Left cardiac atrium (tissue), 4 donors: ENCODE measurements at places on chromosomes 6 and 20. TPM values are rescaled to one million over a fixed set of nuclear protein-coding genes. Genes with fewer than 3 reads are reported as not detected.

The MMP24OS gene
- 46.9 TPM for total RNA-seq

The MPIG6B gene
- 0.39 TPM for total RNA-seq

GRCh38 chr6:44275271-44275748 lies 5.1 kb downstream of the TMEM151B start:
- DNase-seq, result no peak

DNA sequence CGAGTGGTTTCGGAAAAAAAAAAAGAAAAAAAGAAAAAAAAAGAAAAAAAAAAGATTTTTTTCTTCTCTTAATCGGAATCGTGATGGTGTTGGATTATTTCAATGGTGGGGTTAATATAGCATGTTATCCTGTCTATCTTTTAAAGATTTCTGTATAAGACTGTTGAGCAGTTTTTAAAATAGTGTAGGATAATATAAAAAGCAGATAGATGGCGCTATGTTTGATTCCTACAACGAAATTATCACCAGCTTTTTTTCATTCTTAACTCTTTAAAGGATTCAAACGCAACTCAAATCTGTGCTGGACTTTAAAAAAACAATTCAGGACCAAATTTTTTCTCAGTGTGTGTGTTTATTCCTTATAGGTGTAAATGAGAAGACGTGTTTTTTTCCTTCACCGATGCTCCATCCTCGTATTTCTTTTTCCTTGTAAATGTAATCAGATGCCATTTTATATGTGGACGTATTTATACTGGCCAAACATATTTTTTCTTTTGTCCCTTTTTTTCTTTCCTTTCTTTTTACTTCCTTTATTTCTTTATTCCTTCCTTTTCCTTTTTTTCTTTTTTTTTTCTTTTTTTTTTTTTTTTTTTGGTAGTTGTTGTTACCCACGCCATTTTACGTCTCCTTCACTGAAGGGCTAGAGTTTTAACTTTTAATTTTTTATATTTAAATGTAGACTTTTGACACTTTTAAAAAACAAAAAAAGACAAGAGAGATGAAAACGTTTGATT lies 3.6 kb downstream of the SOX4 start:
- DNase-seq, result no peak

- no peak for DNase-seq
Measured at GRCh38 chr6:132227904-132228303, 173.4 kb downstream of the MOXD1 start.

The PPIL6 gene
- 3.0 TPM for total RNA-seq

DNA sequence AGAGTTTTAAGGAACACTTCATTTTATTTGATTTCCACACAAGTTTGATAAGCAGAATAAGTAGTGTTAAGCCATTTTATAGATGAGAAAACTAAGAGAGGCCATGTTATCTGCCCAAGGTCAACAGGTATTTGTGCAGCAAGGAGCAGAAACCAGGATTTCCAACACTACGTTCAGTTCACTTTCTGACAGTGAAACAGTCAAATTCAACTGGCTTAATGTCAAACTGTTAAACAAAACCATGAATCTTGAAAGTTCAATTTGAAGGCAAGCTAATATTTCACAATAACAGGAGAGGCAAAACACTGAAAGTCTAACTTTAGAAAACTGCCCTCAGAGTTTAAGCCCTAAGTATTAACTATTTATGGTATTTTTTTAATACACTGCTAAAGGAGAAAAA lies 32.6 kb downstream of the DTNBP1 start:
- DNase-seq, result no peak

The CDSN gene
- not detected for total RNA-seq

DNA sequence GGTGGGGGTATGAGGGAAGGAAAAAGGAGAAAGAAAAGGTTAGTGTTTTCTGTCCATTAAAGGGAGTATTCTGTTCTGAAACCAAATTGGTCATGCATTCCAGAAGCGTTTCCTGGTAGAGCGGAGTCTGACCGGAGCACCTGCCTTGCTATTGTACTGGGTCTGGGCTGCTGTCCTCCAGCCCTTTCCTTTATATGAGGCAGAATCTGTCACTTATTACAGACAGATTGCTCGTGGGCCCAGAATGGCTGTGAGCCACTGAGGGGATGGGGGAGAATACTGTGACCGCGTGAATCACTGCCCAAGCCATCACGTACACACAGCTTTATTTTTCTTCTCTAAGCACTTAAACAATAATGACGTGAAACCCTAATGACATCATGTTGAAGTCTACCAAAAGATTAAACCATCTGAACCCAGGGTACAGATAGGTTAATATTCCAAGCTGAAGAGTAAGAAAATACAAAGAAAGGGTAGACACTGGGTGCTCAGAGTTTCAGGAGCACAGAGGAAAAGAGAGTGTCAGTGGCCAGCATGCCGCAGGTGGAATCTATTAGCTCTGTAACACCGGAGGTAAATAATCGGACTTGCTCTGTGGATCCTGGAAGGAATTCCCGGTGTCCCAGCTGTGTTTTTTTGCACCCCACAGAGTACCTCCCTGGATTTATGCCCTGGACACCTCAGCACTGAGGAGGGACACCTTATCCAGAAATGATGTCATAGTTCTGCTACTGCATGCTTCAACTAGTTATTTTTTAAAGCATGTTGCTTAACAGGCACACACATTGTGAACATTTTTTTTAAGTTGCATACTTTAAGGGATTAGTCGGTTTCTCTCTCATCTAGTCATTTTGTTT lies 573.3 kb downstream of the PKHD1 start:
- DNase-seq, result no peak

DNA sequence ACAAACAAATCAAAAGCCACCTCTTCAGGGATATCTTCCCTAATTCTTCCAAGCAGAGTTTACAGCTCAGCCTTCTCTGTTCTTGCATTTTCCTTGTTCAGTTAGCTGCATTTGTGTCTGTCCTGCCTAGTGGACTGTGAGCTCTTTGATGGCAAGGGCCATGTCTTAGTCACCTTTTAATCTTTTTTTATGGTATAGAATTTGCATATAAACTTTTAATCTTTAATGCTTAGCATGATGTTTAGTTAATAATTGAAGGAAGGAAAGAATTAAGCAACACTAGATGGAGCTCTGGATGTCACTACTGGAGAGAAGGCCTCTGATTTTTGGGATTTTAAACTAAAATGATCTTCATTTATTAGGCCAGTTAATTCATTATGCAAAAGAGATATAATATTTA lies 12.1 kb downstream of the PPP2R5D start:
- no peak for DNase-seq

The LHFPL5 gene
- not detected for total RNA-seq

The REPS1 gene
- 29.0 TPM for total RNA-seq

- DNase-seq, result no peak
Measured at GRCh38 chr6:19755181-19755580, 82.0 kb upstream of the ID4 start.

DNA sequence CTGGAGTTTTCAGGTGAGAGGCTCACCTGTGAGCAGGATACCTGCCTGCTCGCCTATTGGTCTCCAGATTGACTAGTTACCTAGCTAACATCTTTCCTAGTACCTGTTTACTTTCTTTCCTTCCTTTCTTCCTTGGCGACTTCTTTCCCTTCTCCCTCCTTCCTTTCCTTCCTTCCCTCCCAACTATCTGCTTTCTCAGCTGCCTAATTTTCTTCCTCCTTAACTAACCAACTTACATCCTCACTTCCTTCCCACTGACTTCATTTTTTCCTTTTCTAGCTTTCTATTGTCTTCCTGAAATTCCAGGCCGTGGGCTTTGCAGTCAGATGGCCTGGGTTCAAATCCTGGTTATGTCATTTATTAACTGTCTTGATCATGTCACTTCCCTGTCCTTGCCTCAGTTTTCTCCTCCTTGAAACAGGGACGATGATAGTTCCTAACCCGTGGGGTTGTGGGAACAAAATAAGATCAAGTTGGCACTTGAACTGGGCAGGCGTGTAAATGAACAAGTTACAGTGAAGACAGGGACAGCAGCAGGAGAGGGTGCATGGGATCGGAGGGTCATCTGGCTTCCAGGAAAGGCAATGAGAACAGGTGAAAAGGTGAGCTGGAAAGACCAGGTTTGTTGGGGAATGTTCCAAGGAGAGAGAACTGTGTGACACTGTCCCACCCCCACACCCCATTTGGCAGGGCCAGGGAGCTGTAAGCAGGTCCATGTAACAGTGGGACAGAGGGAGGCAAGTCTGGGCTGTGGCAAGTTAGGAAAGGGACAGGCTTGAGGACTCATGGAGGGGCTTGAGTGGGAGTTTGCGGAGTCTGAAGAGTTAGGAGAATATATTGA lies 540 bp downstream of the SGK2 start:
- no peak for DNase-seq

DNA sequence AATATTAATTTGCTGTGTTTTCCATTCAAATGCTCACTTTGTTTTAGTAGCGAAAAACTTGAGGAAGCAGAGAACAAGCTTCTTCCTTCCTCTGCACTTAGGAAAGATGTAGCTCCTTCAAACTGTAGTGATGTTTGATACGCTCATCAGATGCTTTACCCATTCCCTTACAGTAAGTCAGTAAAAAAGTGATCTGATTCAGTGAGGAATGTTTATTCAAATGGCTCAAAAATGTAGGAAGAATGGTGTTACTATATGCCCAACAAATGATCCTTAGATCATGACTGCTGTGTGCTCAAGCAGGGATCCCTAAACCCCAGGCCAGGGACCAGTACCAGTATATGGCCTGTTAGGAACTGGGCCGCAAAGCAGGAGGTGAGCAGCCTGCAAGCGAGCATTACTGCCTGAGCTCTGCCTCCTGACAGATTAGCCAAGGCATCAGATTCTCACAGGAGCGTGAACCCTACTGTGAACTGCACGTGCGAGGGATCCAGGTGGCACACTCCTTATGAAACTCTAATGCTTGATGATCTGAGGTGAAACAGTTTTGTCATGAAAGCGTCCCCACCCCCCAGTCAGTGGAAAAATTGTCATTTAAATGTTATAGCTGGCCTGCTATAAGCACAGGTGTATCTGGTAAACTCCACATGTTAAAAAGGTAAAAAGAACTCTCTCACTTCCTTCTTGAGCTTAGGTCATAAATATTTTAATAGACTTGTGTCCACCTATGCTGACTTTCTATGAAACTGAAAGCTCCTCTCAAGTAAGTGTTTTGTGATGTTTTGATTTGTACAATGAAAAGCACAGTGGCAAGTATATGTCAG lies 187.2 kb downstream of the FOXC1 start:
- no peak for DNase-seq

DNA sequence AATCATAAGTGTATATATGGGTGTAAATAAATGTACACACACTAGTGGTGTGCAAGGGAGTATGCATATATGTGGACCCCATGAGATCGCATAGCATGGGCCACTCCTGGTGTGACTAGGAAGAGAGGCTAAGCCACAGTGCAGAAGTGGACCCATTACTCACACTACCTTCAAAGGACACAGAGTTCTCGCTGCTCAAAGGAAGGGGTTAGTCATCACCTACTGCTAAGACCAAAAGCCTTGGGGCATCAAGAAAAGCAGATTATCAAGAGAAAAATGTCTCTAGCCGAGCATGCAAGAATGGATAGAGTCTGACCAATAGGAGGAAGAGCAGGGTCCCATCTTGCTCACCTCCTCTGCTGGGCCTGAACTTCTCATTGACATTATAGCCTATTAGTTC lies 195.5 kb downstream of the MAFB start:
- no peak for DNase-seq

The RIMS4 gene
- total RNA-seq, result 0.80 TPM

DNA sequence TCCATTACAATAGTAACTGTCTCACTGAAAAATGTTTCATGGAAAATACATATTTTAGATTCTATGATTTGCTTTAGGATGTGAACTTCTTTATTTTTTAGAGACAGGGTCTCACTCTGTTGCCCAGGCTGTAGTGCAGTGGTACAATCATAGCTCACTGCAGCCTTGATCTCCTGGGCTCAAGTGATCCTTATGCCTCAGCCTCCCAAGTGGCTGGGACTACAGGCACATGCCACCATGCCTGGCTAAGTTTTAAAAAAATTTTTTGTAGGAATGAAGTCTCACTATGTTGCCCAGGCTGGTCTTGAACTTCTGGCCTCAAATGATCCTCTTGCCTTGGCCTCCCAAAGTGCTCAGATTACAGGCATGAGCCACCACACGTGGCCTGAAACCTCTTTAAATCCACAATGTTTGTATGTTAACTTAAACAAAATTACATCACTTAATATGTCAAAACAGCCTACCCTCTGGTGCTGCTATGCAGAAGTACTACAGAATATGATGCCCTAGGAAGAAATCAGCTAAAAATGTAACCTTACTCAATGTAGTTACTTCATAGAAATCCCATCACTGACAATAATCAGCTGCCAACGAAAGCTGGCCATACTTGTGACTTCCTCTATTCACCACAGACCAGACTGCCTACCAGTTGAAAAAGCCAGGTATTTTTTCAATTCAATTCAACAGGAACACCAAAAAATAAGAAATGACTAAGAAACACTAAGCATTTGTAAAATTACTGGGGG lies 17.6 kb downstream of the EEF1A1 start:
- DNase-seq, result no peak

DNA sequence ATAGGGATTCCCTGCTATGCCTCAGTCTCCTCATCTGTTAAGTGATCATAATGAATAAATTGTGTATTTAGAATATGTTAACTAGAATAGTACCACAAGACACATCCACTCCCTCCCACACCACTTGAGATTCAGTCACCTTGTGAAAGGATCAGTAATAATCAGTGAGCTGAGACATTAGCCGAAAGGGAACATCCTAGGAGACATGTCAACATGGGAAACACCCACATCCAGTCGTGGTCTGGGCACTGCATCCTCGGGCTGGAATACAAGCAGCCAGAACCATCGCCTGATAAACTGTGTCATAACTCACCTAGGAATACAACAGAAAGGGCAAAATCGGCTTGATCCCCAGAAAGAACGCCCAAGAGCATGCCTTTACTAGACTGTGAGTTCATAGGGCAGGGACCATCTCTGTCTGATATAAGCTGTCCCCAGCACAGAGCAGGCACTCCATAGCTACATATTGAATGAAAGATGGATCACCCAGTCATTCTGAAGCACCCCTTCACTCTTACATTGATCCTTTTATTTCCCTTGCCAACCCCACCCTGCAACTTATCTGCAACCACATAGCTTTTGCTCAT lies 23.9 kb downstream of the RIPOR2 start:
- DNase-seq, result no peak

DNA sequence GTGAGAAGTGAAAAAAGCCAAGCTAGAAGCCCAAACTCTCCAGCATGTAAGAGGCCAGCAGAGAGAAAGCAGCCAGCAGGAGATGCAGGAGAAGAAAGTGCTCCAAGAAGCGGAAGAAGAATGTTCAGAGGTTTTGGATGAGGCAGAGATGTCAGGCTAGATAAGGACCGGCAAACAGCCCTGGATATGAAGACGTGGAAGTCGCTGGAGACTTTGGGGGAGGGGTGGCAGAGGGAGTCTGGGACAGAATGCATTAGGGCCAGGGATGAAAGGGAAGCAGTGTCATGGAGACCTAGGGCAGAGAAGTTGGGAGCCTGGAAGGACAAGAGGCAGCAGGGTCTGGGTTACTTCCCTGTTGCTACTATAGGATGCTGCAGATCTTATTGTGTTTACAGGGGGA lies 5.3 kb upstream of the SCUBE3 start:
- DNase-seq, result no peak

DNA sequence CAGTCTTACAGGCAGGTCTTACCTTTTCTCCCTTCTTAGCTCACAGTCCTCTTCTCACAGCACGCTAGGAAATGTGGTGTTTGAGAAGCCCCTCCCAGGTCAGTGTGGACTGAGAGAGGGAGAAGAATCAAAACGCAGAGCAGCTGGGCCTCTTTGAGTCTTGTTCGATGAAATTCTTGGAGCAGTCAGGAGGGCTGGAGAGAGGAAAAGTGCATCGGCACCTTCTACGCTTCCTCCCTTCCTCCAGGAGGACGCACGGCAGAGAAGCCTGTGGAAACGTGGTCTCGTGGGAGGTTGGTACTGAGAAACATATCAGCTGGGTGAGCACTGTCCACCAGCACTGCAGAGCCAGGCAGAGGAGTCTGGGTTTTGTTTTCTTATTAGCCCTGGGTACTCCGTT lies 52.7 kb downstream of the TXLNB start:
- DNase-seq, result no peak

GRCh38 chr6:35055891-35056290 lies 85.2 kb downstream of the TCP11 start:
- DNase-seq, result no peak
